T-helper 17 cell (primary cell): ENCODE measurements at places on chromosomes 6 and 20.

DNA sequence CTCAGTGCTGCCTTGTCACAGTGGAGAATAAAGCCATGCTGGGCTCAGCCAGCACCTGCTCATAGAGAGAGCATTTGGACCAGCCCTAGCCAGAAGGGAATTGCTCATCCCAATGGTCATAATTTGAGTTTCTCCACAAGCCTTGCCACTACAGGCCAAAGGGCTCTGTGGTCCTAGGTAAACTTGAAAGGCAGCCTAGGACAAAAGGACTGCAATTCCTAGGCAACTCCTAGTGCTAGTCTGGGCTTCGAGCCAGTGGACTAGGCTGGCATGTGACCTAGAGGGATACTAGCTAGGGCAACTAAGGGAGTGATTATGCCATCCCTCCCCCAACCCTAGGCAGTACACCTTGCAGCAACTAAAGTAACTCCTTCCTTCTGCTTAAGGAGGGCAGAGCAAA, 516.2 kb downstream of the BCKDHB start:
- no peak for DNase-seq

DNA sequence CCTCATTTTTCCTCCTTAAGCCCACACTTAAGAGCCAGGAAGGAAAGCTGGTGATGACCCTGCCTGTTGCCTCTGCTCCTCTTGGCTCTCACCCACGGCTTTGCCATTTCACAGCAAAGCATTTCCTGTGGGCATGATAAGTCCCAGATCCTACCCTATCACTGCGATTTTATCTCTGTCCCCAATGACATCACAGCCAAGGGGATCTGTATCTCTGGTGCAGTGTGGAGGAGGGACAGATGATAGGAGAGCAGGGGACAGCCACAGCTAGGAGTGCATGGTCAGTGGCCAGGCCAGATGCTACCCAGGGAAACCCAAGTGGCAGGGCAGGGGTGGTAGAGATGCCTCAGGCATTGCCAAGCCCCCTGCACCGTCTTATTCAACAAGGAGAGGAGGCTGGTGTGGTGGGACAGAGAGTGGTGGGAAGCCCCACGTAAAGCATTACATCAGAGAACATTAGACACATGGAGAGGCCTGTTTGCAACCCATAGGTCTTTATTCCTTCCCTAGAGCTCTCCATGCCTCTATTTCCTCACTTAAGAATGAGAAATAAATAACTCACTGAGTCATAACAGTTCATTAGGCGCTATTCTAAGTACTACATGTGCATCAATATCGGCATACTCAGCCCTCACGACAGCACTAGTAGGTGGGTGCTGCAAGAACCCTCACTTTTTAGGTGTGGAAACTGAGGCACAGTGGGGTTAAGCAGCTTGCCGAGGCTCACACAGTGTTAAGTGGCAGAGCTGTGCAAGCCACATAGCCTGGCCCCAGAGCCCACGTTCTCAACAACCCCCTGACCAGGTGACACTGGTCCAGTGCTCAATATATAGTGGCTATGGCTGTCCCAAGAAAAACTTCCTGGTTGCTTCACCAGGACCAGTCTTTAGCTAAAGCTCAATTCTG, 4.6 kb downstream of the TFEB start:
- DNase-seq = no peak

DNA sequence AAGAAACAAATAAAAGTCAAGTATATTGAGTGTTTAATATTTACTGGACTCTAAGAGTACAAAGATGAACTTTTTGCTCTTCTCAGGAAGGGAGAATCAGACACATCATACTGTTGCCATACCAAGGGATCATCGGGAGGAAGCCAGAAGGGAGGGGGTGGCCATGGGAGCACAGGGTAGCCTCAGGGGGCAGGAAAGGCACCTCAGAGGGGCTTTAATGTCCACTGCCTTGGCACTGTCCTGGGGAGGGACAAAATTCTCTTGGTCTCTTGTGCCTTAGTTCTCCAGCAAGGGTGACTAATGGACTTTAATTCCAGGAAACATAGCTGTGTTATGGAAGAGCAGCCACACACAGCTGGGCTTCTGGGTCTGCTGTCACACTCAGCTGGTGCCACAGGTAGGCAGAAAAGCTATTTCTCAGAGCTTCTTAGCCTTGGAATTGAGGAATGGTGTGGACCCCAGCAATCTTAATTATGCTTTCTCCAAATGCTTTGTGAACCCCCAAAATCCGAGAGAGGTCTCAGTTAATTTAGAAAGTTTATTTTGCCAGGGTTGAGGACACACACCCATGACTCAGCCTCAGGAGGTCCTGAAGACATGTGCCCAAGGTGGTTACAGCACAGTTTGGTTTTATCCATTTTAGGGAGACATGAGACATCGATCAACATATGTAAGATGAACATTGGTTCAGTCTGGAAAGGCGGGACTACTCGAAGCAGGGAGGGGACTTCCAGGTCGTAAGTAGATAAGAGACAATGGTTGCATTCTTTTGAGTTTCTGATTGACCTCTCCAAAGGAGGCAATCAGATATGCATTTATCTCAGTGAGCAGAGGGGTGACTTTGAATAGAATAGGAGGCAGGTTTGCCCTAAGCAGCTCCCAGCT, 53.2 kb downstream of the MRAP2 start:
- DNase-seq = no peak

GRCh38 chr20:50680105-50680960, 11.0 kb downstream of the RIPOR3 start:
- DNase-seq = no peak

DNA sequence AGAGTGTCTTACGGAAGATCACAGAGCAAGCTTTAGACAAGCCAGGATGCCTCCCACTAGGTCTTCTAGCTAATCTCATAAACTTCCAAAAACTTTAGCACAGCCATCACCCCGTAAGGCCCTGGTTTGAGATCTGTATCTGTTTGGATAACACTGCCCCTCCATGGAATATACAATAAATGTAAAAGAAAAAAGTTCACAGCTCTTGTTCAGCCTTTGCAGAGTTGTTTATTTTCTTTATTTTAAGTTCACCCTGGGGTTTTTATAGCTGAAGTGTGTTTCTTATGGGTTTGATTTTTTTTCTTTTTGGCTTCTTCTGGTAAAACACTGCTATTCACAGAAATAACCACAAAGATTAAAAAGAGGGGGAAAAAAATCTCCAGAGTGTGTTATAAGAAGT, 125.6 kb downstream of the EYA2 start:
- no peak for DNase-seq

DNA sequence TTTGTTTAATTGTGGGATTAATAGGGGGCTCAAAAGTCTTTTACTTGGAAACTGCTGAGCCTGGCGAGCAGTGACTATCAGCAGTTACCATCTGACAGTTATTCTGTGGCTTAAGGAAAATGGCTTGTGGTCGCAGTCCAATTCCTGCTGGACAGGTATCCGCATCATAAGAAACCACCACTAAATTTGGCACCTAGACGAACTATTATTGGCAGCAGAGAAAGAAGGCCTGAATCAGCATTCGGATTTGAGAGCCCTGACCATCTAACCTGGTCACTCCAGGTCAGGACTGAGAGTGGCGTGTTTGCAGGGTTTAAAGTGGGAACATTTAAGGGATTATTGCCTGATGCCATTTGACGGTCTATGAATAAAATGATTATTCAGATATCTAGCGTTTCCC, 146.4 kb downstream of the RPS12 start:
- no peak for DNase-seq

DNA sequence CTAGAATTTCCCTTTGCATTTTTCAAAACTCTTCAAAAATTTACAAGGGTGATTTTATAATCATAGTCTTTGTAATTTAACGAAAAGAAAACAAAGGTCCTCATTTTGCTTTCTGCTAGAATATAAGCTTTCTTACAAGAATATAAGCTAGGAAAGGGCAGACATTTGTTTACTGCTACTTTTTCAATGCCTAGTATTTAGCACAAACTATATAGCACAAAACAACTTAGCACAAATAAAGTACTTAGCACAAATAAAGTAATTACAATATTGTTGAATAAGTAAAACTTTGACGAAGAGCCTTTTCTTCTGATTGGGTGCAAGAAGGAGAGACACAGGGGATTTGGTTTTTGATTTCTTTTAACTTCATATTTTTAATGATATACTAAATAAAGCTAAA, 87.8 kb downstream of the BCAS1 start:
- DNase-seq = no peak

GRCh38 chr6:6584310-6585002, 4.1 kb upstream of the LY86 start:
- no peak for DNase-seq
